ENCODE measurements at places on chromosomes 1 and 21.

DNA sequence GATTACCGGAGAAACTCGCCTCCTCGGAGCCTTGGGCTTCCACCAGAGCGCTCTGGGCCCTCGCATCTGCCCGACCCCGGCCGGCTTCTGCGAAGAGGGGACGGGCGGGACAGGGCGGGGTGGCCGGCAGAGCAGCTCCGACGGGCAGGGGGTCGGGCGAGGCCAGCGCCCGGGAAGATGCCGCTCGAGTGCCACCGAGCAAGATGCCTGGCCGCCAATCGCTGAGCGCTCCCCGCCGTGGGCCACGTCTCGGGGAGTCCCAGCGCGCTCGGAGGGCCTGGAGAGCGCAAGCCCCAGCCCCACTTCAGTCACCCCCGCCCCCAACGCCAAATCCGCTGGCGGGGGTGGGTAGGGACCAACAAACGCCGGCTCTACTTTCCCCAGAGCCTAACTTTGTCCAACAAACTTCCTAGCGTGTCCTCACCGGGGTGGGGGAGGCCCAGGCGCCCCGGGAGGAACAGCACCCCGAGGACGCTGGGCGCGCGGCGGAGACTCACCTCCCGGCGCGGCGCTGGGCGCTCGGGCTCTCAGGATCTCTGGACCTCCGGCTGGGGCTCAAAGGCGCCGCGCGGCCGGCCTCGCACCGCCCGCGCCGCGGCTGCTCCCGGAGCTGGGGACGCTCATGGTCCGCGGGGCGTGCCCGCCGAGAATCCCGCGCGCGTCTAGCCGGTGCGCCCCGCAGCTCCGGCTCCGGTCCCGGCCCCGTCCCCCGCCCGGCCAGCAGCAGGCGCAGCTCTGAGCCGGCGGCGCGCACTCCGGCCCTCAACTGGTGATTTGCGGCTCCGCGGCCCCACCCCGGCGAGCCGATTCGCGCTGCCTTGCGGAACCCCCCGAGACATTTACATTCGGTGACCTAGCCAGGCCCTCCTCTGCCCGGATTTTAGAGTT, at the start of gene BCAR3:
Gene BCAR3, minus strand, starts transcription at position 737 of the 888 bp plus-strand sequence. CDS start 6,907 bp downstream, outside the sequence.
- DNase-seq, result peak; percentile 48

- no peak for DNase-seq
Measured at GRCh38 chr1:60888126-60888525, 194.2 kb upstream of the NFIA start.

- DNase-seq, result no peak
Measured at GRCh38 chr1:37741130-37741529, 23.8 kb downstream of the EPHA10 start.

DNA sequence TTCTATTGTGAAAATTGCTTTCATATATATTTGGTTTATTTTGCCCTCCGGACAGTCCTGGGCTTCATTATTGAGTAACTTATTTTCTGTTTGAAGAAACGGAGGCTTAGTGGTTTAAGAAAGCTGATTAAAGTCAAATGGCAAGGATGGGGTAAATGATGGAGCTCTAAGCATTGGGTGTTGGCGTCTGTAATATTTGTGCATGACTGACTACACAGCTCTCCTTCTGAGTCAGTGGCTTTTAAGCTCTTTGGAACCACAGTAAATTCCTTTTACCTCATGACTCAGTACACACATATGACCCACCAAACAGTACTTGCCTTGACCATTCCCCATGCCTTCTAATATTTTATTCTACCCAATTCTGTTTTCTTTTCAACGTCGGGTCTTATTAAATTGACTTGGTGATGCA, 21.0 kb downstream of the B3GALT5 start:
- no peak for DNase-seq

GRCh38 chr1:111193712-111194480, 6.5 kb downstream of the DENND2D start:
- DNase-seq, result no peak

GRCh38 chr1:211613951-211614350, 35.0 kb upstream of the SLC30A1 start:
- DNase-seq, result no peak

GRCh38 chr1:8427493-8427892, 109.6 kb downstream of the SLC45A1 start:
- no peak for DNase-seq

- DNase-seq, result no peak
Measured at GRCh38 chr1:192158181-192158580, at the start of gene RGS18. Gene RGS18, plus strand, starts transcription at chr1:192158462. Its CDS starts 176 bp downstream, at chr1:192158638.

GRCh38 chr1:45930258-45931150, 127.1 kb downstream of the MAST2 start:
- DNase-seq, result no peak

- DNase-seq, result no peak
Measured at GRCh38 chr21:46559291-46559983, 45.4 kb downstream of the S100B start.

- DNase-seq, result no peak
Measured at GRCh38 chr1:11590395-11590794, 63.8 kb downstream of the FBXO2 start.

DNA sequence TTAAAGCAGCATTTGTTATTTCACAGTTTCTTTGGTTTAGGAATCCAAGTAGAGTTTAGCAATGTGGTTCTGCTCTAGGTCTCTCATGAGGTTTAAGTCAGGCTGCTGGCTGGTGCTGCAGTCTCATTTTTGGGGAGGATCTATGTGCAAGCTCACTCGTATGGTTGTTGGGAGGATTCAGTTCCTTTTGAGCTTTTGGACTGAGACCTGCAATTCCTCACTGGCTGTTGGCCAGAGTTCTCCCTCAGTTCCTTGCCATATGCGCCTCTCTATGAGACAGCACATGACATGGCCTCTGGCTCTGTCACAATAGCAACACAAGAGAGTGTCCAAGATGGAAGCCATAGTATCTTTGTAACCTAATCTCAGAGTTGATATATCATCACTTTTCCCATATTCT, 91.0 kb downstream of the OLFML2B start:
- DNase-seq, result no peak

- no peak for DNase-seq
Measured at GRCh38 chr1:228798548-228798947, 63.3 kb downstream of the RHOU start.

DNA sequence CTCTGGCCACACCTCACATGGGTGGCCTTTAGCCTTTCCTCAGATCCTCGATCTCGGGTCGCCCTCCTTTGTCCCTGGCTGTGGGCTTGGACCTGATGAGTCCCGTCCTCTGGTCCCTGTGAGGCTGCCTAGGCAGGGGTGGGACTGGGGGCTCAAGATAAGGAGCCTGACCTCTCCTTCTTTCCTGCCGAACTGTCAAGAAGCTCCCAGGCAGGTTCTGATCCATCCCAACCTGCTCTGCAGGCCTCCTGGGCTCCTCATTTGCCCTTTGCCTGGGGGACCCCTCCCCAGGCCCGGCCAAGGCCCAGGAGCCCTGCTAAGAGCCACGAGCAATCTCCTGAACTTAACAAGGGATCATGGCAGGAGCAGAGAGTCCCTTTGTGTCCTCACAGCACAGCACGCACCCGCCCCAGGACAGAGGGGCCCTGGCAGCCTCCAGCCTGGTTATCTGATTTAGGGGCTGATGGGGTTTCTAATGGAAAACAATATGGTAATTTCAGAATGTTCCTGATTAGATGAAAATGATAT, 82.4 kb upstream of the POU3F1 start:
- no peak for DNase-seq

DNA sequence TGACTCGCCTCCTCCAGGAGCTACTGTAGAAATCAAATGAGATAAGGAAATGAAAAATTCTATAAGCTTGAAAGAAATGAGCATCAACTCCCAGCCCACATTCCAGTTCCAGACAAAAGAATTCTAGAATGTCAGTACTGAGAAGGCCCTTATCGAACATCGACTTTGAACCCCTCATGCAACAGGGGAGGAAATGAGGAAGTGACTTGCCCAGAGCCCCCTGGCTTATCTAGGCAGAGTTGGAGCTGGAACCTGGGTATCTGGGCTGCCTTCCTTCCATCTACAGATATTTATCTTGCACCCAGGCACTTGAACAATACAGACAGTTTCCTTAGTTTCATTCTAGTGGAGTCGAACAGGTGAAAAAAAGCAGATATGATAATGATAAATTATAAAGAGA, 22.3 kb downstream of the MECR start:
- DNase-seq, result no peak

Measured in head of caudate nucleus (tissue), 42 donors.